ENCODE measurements at places on chromosomes 1 and 21.

DNA sequence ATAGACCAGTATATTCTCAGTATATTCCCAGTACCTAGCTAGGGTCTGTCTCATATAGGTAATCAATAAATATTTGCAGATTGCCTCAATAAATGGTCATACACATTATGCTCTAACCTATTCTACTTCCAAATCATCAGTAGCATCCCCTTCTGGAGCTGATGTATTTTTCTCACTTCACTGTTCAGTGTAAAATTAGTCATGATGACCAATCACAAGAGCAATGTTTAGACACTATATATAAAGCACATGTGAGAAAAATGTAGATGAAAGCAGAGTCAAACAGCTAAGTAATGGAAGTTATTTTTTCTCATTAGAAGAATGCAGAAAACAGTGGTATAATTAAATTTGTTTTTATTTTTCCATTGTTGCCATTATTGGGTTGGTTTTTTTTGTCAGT is 34.7 kb downstream of the EPRS1 start:
- DNase-seq: no peak

DNA sequence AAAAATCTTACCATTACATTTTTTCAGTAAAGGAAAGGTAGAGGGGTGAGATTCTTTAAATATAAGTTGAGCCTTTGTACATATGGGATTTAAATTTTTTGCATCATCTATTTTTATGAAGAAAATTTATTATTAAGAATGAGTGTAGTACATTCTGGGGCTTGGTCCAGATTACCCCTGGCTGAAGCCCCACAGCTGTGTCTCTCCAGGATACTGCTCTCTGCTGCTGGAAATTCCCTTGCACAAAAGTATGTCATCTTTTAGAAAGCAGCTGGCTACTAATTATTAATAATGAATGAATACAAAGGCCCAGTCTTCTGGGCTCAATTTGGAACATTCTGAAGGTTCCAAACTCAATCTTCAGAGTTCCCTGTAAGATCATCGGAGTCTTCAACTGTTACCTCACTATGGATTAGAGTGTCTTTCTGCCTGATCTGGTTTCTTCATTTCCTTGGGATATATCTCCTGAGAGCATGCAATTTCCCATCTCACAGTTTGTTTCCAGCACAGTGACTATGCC is 428.6 kb upstream of the BRINP3 start:
- DNase-seq: no peak

GRCh38 chr1:22916471-22916820 is 56.2 kb downstream of the LACTBL1 start:
- no peak for DNase-seq

- DNase-seq: no peak
Observed at GRCh38 chr1:28917757-28918118, 3.4 kb downstream of the EPB41 start.

DNA sequence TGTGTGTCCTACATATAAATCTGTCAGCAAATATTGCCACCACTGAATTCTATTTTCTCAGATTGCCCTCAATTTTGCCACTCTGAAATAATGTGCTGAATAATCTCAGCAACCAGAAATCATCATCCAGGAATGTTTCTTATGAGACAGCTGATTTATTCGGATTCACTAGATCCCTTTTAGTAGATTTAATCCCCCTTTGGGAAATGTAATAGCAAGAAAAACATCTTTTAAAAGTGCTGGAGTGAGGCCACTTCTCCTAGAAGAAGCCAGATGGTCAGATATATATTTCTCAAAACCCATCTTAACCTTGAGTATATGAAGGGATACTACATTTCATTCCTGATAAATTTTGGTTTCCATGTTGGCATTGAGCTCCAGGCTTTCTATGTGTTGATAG is 327.7 kb downstream of the SMYD3 start:
- no peak for DNase-seq

DNA sequence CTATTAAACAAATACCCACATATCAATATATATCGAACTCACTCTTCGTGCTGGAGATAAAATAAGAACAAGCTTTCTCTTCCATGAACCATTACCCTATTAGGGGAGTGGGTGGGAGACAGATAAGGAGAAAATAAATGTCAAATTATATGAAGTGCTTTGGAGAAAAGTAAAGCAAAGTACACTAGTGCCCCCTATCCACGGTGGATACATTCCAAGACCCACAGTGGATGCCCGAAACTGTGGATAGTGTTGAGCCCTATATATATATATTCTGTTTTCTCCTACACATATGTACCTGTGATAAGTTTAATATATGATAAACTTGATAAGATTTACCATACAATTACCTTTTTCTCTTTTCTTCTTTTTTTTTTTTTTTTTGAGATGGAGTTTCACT is 54.6 kb downstream of the FH start:
- DNase-seq: no peak

DNA sequence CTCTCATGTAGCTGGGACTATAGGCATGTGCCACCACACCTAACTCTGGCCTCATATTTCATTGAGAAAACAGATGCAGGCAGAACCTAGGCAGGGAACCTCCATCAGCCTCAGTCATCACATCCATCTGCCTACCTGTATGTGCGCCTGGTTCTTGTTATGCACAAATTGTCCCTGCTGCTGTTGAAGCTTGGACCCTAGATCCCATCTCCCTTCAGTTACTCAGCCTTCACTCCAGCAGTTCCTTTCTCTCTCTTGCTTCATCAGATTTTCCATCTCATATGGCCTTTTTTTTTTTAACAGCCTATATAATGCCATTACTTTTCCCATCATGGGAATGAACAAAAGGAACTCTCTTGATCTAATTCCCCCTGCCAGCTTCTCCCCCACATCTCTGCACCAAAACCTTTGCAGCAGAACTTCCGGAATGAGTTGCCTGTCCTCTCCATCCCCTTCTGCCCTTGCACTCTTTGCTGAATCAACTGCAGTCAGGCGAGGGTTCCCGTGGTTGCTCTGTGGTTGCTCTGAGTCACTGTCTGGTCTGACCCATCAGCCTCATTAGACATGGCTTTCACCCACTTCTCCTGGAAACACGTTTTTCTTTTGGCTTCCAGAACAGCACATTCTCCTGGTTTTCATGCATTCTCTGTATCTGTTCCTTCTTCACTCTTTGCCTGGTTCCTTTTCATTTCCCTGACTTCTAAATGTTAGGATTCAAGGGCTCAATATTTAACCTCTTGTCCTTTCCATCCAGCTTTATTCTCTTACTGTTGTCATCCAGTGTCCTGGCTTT is 41.5 kb downstream of the UBE4B start:
- peak; percentile 76 for DNase-seq

- DNase-seq: no peak
Observed at GRCh38 chr1:28646040-28646439, 2.4 kb upstream of the RNU11 start.

- DNase-seq: no peak
Observed at GRCh38 chr1:230253150-230253549, 173.0 kb downstream of the PGBD5 start.

- no peak for DNase-seq
Observed at GRCh38 chr1:53465023-53465957, 6.1 kb downstream of the DMRTB1 start.

- no peak for DNase-seq
Observed at GRCh38 chr1:19165501-19165900, 44.6 kb downstream of the UBR4 start.

DNA sequence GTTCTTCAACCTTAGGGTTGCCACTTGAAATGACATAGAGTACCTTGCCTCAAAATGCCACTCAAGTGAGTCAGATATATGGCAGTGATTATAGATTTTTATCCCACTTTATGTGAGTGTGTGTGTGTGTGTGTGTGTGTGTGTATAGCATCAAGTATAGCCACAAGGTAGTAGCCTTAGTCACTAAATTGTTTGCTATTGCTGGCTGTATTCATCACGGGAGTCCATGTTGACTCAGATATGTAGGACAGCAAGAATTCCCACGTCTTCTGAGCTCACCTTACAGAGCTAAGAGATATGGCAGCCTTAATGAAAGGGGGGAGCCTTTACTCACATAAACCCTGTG is 9.3 kb downstream of the ETS2 start:
- no peak for DNase-seq

DNA sequence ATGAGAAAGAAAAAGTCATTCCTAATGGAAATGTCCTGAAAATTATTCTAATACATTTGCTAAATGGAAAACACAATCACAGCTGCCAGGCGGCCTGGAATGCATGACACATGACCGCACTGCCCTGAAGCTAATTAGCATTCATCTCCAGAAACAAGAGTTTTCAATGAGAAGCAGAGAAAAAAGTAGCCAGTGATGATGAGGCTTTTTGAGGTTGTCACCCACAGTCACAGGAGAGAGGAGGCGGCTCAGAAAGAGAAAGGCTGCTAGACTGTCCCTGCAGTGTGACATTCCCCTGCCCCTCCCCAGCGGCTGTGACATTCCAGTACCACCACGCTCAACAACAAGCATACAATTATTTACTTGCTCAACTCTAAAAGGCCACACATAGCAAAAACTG is 122.9 kb upstream of the KRTAP19-8 start:
- DNase-seq: no peak

DNA sequence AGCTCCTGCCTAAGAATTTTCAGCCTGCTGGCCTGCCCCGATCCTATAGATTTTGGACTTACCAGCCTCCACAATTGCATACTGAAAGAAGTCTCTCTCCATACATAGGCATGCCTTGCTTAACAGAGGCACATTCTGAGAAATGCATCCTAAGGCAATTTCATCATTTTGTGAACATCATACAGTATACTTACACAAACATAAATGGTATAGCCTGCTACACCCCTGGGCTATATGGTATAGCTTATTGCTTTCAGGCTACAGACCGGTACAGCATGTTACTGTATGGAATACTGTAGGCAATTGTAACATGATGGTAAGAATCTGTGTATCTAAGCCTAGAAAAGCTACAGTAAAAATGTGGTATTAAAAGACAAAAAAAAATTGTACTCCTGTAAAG is 174.7 kb downstream of the NRIP1 start:
- no peak for DNase-seq

DNA sequence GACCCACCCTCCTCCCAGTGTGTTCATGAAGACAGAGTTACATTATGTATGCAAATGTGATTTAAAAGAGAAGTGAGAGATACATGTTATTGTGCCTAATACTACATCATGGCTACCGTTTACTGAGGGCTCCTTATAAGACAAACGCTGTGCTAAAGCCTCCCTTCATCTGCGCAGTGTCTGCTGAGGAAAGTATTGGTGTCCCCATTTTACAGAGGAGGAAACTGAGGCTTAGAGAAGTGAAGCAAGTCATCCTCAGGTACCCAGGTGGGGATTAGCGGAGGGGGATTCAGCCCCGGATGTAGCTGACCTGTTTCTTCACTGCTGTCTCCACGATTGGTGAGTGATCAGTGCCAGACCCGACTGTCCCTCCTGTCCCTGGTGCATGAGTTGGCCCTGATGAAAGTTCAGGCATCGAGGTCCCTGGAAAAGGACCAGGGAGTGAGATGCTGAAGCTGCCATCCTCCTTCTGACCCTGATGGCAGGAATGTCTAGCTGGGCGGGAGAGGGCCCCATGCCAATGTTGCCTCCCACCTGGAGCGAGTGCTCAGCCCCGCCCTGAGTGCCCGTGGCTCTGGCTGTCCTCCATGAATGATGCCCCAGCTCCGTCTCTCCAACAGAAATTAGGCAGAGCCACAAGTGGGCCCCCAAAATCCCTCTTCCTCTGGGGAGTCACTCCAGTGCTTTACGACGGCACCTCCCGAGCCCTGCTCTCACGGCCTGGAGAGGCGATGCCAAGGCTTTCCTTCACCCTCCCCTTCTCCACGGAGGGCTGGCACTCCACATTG is 204.7 kb downstream of the KAZN start:
- DNase-seq: no peak

DNA sequence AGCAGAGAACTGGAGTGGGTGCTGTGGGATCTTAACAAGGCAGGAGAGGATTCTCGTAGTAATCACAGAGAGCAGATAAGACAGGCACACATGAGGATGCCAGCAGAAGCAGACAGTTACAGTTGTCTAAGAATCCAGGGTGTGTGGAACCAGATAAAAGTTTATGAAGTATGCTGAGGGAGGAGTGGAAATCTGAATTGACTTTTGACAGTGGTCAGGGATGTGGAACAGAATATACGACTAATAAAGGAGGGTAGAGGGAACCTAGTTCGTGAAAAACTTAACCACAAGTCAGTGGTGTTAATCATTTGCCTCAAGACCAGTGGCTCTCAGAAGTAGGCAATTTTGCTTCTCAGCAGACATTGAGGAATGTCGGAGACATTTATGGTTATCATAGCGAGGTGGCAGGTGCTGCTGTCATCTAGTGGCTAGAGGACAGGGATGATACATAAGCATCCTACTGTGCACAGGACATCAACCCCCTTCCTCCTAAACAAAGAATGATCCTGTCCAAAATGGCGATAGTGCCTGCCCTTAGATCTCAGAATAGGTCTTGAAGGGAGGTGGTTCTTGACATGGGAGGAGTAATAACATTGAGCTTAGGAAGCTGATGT is 3.0 kb downstream of the LRRC8D start:
- DNase-seq: no peak

GRCh38 chr1:229862017-229862774 is 204.8 kb upstream of the GALNT2 start:
- DNase-seq: no peak

GRCh38 chr1:10753299-10753698 is 43.1 kb downstream of the CASZ1 start:
- DNase-seq: no peak

- no peak for DNase-seq
Observed at GRCh38 chr1:204692325-204692840, 6.8 kb upstream of the LRRN2 start.

- DNase-seq: no peak
Observed at GRCh38 chr1:152728986-152729385, 21.0 kb downstream of the LCE4A start.

DNA sequence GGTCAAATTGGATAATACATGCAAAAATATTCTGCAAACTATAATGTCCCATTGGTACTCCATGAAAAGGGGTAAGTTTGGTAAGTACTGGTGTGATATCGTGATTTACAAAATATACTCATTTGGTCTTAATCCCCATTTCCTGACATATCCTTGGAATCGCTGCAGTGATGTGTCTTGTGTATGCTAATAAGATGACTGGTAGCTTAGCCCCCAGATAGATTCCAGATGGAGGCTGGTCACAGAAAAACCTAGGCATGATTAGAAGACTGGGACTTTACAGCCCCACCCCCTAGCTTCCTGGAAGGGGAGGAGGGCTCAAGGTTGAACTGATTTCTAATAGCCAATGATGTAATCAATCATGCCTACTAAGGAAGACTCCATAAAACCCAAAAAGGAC is 3.0 kb downstream of the VAMP4 start:
- DNase-seq: no peak

DNA sequence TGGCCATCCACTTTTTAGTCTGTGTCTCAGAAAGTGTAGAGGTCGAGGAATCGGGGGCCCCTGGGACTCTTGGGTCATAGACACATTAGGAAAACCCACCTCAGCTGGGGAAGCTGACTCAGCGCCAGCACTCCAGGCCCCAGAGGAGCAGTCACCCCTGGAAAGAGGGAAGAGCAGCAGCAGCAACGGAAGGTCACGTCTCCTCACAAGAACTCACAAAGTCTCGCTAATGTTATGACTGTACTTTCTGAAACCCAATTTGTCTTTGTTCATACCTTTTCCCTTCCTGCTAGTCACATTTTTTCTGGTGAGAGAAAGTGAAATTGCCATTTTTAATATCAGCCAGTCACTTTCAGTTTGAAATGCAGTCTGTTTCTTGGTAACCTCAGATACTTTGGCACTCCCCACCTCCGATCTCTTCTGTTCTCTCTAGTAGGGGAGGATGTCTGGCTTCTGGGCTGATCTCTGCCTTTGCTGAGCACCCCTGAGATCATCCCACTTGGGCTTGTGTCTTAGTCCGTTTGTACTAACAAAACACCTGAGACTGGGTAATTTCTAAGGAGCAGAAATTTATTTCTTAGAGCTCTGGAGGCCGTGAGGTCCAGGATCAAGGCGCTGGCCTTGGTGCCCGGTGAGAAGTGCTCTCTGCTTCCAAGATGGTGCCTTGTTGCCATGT is 6.0 kb upstream of the NLRP3 start:
- DNase-seq: peak; percentile 58
